ENCODE measurements at places on chromosomes 12 and 14.

DNA sequence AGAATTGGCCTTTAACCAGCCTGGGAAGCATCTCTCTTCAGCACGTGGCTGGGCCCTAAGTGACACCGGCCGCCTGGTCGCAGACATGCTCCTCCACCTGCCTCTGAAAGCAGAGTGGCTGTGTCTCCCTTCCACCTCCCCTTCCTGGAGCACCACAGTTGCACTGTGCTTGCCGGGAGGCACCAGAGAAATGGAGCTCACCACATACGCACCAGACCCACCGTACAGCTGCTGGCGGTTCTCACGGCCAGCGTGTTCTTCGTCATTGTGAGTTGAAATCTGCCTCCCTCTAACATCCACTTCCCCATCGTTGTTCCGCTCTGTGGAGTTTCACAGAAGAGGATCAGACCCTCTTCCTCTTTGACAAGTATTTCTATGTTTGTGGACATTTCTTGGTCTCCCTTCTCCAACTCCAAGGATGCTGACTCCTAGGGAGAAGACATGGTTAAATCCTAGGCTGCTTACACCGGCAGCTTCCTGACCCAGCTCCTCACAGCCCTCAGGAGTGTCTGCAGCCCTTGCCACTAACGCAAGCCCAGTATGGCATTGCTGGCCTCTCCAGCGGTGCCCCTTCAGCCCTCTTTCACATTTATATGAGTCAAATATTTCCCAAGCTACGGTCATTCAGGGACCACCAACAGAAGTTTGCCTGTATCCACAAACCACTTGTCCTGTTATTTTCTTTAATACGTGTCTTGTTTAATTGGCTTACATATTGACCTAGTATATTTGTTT lies 11.5 kb upstream of the KRT5 start:
- DNase-seq: peak; percentile 15

DNA sequence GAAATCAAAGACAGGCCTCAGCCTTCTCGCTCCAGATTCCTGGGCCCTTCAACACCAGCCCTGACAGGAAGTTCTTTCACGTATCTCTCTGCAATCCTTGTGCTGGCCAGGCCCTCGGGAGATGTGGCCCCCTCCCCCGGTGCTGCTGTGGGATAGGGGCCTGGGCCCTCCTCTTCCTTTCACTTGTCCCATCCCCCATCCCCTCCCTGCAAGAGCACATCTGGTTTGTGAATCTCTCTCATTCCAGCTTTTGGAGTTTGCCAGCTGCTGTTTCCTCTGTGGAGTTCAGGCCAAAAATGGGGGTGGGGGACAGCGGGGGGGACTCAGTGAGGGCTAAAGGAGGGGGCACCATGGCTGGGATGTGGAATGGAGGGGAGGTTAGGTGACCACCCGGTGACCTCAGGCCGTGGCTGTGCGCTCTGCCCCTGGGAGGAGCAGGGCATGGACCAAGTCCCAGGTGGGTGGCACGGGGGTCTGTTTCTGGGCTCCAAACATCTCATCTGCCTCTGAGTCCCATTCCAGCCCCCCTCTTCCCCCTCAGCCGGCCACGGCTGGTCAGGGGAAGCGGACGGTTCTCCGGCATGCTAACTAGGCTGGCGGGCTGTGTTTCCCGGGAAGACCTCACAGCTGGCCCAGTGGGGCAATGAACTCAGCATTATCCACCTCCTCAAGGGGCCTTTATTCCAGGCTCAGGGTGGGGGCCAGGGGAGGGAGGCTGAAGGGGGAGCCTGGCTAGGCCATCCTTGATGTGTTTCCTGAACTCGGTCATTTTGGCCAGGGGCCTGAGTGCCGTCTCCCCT lies 7.4 kb downstream of the LRP1 start:
- peak; percentile 77 for DNase-seq

- DNase-seq: no peak
Observed at GRCh38 chr12:92673756-92674155, 29.0 kb upstream of the PLEKHG7 start.

DNA sequence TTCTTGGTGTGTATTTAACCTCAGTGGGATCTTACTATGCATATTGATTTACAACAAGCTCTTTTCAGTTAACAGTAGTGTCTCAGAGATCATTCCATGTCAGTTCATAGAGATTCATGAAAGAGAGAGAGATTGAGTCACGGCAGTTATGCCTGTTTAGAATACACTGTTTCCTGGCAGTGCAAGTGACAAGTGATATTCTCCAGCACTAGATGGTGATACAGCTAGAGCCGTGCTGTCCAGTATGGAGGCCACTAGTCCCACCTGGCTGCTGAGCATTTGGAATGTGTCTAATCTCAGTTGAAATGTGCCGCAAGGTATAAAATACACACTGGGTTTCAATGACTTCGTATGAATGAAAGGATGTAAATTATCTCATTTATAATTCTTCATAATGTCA lies 184.4 kb downstream of the SUDS3 start:
- no peak for DNase-seq

DNA sequence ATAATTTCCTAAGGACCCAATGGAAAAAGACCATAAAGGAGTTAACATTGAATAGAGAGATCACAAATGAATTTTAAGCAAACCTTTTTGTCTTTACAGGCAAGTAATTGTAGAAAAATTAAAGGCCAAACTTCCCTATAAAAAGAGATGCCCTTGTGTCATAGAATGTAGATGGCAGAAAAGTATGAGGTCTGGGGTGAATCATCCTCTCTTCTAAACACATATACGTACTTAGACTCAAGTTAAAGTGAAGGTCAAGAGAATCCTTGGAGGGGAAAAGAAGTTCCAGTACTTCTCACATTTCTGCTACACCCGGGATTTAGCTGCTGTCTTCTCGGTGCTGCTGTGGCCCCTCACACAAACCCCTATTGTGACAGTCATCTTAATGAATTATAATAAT lies 116.2 kb upstream of the ARID2 start:
- no peak for DNase-seq

DNA sequence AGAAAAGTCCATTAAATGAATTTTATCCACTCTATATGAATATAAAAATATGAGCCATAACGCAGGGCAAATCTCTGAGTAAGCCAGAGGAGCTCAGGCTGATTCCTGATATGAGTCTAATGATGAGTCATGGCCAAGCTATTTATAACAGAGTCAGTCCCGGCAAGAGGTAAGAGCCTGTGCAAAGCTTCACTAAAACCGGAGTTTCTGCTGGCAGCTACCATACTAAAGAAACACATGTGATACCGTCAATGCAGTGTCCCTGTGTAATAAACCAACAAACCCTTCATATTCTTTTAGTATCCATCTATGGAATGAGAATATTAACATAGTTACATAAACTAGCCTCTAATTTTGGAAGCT lies 319.4 kb downstream of the KCNC2 start:
- DNase-seq: no peak

- no peak for DNase-seq
Observed at GRCh38 chr12:32988982-32989381, 92.4 kb upstream of the PKP2 start.

- DNase-seq: no peak
Observed at GRCh38 chr14:71414631-71415403, 507.6 kb downstream of the PCNX1 start.

DNA sequence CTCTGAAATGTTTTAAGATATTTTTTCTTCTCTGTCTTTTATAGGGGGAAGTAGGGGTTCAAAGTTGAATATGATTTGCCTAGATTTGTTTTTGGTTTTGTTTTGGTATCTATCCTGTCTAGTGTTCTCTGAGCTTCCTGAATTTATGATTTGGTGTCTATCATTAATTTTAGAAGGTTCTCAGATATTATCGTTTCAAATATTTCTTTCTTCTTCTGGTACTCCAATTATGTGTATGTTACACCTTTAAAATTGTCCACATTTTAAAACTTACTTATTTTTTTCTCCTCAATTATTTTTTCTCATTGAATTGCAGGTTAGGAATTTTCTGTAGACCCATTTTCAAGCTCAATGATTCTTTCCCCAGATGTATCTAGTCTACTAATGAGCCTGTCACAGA lies 13.8 kb upstream of the DCN start:
- DNase-seq: no peak

Data from midbrain (tissue), 1 donor.